ENCODE measurements at places on chromosomes 2 and 18.

DNA sequence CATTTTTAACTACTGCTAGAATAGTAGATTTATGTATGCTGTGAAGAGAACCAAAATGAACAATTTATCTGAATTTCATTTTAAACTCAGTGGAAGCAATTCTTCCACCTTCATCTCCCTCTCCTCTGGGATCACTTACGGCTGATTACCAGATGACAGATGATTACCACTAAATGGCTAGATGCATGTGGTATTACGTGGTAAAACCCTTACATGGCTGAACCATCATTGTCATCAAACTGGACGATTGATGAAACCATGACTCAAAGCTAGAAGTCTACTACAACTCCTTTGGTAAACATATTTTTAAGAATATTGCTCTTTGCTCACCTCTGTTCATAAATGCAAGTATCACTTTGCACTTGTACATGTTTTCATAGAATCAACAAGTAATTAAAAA, 48.5 kb upstream of the DOCK10 start:
- no peak for DNase-seq

DNA sequence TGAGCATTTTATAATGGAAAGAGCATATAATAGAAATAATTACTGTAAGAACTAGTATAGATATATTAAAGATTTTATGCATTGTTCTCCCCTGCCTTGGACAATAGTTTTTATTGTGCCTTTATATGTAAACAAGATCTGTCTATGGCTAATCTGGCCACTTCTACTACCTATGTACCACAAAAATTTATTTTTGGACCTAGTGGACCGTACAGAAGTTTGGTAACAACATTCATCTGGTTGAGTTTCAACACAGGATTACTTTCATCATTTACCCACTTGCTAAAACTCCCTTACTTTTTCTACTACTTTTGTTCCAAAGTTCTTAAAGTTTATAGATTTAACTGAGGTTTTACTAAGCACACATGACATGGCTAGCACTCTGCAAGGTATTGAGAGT, 13.2 kb upstream of the MYOM1 start:
- DNase-seq, result no peak

- no peak for DNase-seq
Observed at GRCh38 chr2:151619337-151619989, 114.8 kb downstream of the NEB start.

DNA sequence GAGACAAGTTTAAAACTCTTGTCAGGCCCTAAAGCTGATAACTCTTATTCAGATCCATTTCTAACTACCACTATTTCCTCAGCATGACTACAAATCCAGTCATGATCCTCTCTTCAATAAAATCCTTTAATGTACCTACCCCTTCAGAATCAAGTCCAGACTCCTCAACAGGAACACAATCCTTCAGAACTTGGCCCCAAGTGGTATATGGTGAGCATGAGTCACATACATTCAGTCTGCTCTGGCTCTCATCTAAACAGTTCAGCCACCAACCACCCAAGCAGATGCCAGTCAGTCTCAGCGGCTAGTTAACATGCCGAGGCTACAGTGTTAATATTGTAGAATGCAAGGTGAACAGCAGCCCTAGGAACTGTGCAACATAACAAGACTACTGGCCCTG, 9.7 kb downstream of the LMAN2L start:
- DNase-seq, result no peak

All from NCI-H2227 treated with DMSO at 0.1 percent for 48 hours (cell line).